ENCODE measurements at places on chromosomes 7 and 10.

- DNase-seq, result no peak
These were observed 86.2 kb downstream of the ADCY1 start for GRCh38 chr7:45660201-45660900.

DNA sequence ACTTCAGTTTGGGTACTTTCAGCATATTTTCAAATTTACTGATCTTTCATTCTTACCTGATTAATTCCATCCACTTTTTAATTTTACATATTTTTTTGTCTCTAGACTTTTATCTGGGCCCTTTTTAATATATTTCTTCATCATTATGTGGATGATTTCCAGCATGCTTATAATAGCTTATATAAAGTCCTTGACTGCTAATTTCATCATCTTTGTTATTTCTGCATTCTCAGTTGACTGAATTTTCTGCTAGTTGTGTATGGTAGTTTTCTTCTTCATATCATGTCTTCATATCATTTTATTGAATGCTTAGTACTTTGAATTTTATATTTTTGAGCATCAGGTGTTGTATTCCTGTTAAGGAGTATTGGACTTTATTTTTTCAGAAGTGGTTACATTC lies 39.6 kb downstream of the STAM start:
- DNase-seq, result no peak

- DNase-seq, result no peak
These were observed 46.8 kb downstream of the HIPK2 start for GRCh38 chr7:139730746-139731612.

DNA sequence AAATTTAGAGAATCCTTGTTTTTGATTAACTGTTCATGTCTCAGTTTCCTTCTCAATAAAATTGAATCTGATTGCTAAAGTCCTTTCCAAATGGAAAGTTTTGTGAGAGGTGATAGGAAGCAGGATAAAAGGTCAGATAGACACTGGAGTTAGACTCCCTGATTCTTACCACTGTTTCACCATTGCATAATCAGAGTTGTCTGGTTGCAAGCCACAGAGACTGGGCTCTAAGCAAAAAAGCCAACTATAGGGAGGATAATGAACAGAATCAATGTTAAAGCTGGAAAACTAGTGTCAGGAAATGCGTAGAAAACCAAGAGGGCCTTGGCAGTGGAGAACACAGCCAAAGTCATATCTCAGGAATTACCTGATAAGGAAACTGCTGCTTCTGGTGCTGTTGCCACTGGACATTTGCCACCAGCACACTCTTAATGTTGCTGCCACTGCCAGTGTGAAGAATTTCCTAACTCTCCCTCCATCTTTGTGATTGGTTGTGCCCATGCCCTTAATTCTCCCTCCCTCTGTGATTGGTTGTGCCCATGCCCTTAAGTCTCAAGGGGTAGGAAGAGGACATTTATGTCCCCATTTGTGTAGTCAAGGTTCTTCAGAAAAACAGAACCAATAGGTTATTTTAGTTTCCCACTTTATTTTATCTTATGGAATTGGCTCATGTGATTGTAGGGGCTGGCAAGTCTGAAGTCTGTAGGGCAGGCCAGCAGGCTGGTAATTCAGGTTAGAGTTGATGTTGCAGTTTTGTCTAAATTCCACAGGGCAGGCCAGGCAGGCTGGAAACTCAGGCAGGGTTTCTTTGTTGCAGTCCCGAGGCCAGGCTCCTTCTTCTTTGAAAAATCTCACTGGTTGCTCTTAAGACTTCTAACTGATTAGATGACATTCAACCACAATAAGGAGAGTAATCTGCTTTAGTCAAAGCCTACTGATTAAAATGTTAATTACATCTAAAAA lies 639.0 kb downstream of the REEP3 start:
- DNase-seq, result no peak

DNA sequence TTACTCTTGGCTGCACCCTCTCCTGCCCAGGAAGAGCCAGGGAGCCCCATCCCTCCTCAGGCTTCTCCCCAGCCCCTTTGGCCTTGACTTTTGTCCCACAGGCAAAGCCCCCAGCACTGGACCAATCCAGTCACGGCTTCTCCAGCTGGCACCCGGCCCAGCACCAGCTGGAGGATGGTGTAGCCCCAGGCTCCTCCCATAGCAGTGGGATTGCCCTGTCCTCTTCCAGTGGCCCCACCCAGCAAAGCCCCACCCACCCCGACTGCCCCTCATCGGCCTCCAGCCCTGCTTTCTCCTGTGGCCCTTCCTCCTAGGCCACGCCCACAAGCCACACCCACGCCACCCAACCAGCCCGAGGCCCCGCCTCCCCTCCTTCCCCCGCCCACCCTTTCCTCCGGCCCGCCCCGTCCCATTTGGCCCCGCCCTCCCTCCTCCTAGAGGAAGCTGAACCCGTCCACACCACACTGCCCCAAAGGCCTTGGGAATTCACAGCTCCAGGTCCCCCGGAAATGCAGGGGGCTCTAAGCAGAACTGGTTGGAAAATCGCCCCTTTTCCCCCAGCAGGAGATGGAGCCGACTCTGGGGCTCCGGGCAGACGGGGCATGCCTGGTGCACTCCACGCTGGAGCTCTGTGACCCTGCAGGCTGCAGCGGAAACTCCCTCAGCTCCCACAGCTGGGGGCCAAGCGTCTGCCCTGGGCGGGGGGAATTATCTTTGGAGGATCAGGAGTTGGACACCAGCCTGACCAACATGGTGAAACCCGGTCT lies 25.2 kb downstream of the GET4 start:
- peak; percentile 89 for DNase-seq

GRCh38 chr10:131907679-131908078 lies 6.9 kb downstream of the PPP2R2D start:
- DNase-seq, result no peak

DNA sequence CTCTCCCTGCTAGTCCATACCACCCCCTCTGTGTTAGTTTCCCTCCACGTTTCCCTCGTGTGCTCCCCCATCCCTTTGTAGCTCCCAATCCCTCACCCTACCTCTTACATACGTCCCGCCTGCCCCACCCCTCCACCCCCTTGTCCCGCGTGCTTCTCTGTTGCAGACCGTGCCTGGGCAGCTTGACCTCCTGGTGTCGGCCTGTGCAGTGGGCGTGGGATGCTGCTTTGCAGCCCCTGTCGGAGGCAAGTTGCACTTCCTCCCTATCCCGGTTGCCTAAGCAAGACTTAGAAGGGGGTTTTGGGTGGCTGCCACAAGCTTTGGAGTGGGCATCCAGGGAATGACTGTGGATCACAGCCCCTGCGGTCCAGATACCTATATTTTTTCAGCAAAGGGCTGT lies 7.7 kb downstream of the CLCN1 start:
- peak; percentile 15 for DNase-seq

DNA sequence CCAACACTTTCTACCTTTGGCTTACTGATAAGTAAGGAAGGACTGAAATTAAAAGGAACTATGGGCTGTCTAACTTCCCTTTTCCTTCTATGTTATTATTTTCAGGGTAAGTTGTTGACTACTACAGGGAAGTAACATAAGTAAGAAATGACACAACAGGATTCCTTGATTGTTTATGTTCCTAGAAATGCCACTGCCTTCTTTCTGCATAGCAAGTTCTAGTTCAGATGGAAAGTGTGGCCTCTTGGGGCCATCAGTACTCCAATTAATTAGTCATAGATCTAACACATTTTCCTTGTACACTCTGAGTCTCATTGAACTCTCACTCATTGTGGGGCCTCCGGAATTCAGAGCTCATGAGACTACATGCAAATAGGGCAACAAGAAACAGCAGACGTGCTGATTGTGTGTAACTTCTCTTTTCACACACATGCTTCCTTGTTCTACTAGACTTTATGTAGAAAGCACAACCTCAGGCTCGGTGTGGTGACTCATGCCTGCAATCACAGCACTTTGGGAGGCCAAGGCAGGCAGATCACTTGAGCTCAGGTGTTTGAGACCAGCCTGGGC lies 35.3 kb upstream of the HIBADH start:
- no peak for DNase-seq

- no peak for DNase-seq
These were observed 19.7 kb downstream of the ESYT2 start for GRCh38 chr7:158809596-158809995.

DNA sequence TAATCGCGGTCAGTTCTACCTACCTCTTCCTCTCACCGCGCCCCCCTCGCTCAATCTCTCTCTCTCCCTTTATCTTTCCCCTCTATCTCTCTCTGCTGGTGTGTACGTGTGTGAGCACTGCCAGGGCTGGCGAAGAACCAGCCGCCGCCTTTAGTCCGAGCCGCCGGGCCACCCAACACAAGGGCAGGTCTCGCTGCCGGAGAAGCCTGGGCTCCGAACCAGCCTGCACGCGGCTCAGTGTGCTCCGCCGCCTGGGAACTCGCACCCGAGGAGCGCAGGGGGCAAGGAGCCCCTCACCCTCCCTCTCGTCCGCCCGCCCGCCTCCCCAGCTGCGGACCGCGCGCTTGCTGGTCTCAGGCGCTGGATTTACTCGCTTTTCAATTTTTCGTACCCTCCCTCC lies 1.7 kb downstream of the NXPH1 start:
- DNase-seq, result peak; percentile 15

GRCh38 chr10:11993834-11994468 lies 48.7 kb downstream of the UPF2 start:
- no peak for DNase-seq

DNA sequence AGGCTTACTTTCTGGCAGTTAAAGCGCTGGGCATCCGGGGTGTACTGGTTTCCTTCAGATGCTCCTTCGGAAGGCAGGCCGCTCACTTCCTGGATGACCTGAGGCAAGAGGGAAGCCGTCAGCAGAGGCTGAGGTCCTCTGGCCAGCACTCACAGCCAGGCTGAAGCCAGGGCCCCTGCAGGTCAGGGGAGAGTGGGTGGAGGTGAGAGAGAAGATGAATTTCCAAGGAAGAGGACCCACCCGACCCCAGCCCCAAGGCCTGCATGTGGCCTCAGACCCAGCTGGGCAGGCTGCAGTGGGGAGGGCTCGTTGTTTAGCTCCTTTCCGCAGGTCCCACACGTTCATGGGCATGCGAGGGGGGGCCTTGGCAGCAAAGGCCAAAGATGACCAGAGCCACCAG lies 71.3 kb downstream of the VWA2 start:
- no peak for DNase-seq

- peak; percentile 68 for DNase-seq
These were observed 1.3 kb downstream of the TBC1D12 start for GRCh38 chr10:94403380-94404213.

DNA sequence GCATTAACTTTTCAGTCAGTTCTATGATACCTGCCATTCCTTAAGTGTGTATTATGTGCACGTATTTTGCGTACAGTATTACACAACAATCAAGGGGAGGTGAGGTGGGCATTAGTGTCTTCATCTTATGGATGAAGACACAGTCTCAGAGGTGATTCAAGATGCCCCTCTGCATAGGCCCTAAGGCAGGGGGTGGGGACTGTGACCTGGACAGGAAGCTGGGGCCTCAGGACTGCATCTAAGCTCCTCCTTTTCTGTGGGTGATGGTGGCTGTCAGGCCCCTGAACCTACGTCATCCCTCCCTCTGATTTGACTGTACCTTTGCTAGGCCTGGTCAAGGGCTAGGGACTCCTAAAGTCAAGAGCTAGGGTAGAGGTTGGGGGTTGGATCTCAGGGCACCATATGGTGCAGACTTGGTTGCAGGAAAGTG lies 38.9 kb downstream of the HK1 start:
- DNase-seq, result no peak

DNA sequence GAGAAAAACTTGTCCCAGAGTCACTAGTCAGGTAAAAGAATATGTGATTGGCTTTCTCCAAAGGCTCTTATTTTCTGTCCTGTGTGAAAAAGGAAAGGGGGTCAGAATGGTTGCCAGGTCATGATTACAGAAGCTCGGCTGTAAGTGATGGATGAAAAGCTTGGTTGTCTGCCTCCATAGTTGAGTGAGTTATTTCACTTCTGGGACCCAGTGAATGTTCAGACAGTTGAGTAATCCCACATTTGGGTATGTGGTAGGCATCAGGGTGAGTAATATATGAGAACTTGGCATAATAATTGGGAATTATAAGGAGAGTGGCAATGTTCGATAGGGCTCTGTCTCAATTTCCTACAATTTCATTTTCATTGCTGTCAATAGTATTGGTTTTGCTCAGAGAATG lies 72.5 kb downstream of the BBS9 start:
- no peak for DNase-seq

DNA sequence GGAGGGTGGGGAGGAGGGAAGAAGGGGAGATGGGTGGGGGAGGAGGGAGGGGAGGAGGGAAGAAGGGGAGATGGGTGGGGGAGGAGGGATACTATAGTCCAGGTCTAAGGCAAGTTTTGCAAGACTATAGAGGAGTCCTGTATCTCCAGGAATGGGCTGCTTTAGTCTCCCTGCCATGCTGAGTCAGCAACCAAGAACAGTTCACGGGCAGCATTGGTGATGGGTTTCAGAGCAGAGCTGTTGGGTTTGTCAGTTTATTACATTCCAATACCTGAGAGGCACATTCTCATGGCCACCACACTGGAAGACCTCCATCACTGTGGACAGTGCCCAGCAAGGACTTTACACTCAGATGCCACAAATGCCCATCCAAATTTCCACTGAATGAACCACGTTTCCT lies 212.7 kb downstream of the GRM8 start:
- no peak for DNase-seq

DNA sequence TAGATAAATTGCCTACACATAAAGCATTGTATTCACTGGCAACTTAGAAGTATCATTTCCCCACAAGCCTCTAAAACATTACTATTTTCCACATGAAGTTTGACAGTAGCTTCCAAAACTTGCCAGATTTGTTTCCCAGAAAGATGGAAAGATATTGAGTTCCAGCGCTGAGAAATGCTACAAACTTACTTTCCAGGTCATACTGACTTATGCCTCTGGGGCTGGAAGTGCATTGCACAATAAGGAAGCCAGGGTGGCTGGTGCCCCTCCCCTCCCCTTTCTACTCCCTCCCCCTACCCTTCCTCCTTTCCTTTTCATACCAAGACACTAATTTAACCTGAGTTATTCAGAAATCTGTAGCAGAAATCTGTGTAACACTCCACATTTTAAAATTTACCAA lies 212.6 kb downstream of the WDR37 start:
- no peak for DNase-seq

GRCh38 chr7:21146642-21147423 lies 281.1 kb upstream of the SP4 start:
- peak; percentile 18 for DNase-seq

DNA sequence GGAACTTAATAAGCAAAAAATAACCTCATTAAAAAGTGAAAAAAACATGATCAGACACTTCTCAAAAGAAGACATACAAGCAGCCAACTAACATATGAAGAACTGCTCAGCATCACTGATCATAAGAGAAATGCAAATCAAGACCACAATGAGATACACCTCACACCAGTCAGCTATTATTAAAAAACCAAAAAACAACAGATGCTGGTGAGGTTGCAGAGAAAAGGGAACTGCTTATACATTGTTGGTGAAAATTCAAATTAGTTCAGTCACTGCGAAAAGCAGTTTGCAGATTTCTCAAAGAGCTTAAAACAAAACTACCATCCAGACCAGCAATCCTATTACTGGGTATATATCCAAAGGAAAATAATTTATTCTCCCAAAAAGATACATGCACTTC lies 513.3 kb downstream of the MDFIC start:
- no peak for DNase-seq
